Activated CD4-positive, CD25-positive, alpha-beta regulatory T cell (primary cell): ENCODE measurements at places on chromosomes 5 and 9.

DNA sequence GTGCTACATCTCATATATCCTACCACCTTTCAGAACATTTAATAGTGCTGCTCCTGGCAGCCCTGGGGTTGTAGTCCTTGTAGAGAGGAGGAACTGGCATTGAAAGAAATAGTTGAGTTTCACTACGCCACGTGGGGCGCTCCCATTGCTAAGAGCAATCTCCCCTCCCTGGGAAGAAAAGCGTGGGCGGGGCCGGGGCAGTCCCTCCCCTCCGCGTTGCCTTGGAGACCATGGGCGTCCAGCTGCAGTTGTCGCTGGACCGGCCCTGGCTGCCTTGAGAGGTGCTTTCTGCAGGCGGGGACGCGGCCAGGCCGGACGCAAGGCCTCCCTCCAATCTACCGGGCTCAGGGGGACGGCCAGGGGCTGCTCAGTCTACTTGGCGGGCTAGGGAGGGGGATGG, 368 bp upstream of the CCDC180 start:
- DNase-seq: no peak

DNA sequence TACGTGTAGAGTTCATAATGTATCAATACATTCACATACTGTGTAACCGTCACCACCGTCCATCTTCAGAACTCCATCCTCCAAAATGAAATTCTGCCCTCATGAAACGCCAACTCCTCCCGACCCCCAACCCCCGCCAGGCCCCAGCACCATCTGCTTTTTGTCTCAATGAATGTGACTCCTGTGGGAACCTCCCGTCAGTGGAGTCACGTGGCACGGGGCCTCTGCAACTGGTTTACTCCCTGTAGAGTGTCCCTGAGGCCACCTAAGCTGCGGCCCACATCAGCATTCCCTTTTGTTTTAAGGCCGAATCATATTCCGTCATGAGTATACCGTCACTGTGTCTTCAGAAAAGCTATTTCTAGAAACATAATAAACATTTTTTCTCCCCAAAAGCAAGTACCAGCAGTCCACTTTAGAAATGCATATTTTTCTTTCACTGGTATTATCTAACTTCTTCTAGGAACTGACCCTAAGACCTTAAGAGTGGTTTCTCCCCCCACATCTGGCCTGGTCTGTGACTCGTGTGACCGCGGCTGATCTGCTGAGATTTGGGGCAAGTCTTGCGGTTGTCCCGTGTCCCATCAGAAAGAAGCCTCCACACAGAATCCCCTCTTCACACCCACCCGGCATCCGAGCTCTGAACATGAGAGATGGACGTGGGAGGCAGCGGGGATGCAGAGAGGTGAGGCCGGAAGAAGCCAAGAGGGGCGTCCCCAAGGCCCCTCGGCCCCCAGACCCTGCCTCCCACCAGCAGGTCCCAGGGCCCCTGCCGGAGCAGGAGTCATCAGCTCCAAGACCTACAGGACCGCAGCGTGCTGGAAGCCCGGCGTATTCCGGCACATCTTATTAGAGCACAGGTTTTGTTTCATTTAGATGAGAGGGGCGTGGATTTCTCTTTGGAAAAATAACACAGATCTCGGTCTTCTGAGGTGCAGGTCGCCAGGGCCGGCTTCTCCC, 38.3 kb downstream of the SLC6A3 start:
- DNase-seq: no peak

DNA sequence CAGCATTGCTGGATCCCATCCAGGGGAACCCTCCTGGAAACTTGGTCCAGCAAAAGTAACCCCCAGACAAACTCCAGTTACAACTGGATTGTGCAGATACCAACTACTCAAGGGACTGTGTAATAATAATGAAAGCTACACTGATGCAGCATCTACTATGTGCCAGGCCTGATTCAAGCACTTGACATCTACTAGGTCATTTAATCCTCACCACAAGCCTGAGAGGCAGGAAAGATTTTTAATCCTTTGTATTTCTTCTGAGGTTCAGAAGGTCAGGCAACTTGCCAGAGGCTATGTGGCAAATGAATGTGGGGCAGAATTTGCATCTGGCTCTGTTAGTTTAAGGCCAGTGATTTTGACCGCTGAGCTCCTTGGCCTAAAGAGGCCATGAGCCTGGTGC, 29.5 kb upstream of the FOXI1 start:
- no peak for DNase-seq

- no peak for DNase-seq
These were observed 563 bp upstream of the FGF10 start for GRCh38 chr5:44389823-44390143.

GRCh38 chr5:36599986-36600779, 6.2 kb upstream of the SLC1A3 start:
- DNase-seq: no peak

GRCh38 chr9:76624391-76625048, 139.7 kb upstream of the PCA3 start:
- DNase-seq: no peak

DNA sequence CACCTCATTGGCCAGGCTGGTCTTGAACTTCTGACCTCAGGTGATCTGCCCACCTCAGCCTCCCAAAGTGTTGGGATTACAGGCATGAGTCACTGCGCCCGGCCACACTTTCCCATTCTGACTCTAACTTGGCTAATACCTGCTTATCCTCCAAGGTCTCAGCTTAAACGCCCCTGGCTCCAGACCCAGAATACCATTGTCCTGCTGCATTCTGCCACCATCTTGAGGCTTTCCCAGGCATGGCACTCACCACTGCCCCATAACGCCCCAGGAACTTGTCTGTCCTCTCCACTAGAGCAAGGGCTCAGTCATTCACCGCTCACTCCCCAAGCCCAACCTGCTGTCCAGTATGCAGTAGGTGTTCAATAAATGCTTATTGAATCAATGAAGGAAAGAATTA, 39.8 kb downstream of the CAMK2A start:
- DNase-seq: no peak

DNA sequence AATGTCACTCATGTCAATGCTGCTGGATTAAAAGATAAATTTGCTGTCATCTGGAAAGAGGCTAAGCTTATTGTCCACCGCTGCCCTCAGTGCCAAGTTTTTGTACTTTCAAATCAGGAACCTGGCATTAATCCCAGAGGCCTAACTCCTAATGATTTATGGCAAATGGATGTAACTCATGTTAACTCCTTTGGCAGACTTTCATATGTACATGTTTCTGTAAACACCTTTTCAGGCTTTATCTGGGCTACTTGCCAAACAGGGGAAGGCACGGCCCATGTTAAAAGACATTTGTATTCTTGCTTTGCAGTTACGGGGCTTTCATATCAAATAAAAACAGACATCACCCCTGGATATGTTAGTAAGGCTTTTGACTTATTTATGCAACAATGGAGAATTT, 608.0 kb upstream of the ACO1 start:
- DNase-seq: no peak

GRCh38 chr5:180611140-180611850, 20.0 kb upstream of the SCGB3A1 start:
- DNase-seq: no peak

GRCh38 chr9:105362470-105362869, 85.4 kb upstream of the FSD1L start:
- DNase-seq: no peak

GRCh38 chr9:4573634-4574389, 83.5 kb downstream of the SLC1A1 start:
- DNase-seq: no peak

GRCh38 chr5:149940941-149941644, 3.5 kb downstream of the PDE6A start:
- no peak for DNase-seq

DNA sequence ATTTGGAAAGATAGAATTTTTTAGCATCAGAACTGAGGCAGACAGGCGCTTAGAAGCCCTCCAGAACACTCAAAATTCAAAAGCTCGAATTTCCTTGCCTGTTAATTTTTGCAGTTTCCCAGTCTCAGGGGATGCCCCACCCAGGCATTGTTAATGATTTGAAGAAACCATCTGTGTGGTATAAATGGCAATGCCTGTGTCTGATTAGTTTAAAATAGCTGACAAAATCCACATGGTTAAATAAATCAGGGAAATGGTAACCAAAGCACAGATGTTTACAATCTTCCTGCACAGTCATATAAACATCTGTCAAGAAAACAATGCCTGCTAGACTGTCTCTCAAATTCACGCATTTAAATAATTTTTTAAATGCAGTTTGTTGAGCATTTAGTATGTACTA, 185.2 kb upstream of the RGMB start:
- DNase-seq: no peak

DNA sequence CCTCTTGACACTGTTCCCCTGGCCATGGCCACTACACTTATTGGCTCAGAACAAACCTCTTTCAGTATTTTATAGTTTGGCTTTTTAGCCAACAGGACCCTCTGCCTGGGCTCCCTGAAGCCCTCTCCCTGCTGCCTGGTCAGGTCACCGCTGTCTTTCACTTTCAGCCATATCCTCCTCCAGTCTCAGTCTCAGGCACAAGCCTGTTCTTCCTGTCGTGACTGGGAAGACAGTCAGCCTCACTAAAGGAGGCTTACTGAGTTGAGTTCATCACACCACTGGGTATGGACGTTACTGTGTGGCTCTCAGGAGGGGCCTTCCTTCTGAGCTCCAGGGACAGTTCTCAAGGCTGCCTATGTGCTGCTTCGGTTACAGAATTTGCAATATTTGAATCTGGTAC, 2.0 kb downstream of the QSOX2 start:
- DNase-seq: no peak

- DNase-seq: no peak
These were observed 212.4 kb downstream of the DTWD2 start for GRCh38 chr5:118775790-118776499.

DNA sequence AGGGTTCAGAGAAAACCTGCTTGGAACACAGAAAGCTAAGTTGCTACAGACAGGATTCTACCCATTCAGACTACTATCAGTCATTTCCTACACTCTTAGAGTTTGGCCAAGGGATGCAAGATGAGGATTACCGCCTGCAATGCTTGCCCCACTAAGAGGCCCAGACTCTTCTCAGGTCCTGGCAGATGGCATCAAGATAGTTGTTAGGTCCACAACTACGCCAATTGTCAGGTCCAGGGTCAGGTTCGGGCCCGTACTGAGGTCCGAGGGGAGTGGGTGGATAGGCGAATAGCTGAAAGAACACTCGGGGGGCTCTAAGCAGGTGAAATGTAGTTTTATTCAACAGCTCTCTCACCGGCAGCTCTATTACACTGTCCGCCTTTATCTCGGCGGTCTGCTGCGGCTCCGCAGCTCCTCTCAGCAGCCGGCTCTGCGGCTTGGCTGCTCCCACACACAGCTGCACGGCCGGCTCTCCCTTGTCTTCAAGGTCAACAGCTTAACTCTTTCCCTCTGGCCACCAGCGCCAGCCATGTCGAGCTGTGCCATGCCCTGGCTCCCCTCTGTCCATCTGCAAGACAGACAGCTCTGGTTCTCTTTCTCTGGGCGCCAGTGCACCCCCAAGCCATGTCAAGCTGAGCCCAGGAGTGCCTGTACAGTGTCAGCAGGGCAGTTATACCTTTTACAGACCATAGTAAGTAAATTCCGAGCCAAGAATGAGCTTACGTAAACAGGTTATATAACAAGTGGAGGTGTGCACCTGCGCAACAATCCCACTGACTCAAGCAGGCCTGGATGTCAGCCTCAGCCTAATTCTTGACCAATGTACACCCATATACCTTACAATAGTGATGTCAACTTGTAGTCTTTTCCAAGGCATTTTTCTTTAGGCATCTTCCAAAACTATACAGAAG, 24.0 kb downstream of the ENC1 start:
- DNase-seq: no peak

DNA sequence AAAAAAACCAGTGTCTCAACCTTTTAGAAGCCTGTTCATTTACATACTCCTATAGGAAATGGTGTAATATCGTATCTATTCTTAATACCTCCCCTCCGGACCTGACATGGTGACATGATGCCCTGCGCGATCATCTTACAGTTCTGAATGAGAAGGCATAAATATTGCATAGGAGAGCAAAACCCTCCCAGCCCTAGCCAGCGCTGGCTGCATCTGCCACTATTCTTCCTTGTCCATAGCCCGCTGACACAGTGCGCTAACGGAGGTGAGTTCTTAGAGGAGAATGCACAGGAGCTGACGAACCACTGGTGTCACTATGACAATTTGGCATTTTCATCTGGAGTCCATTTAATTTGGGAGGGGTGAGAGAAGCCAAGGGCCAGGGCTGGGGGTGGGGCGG, 290.1 kb downstream of the EFNA5 start:
- DNase-seq: no peak

DNA sequence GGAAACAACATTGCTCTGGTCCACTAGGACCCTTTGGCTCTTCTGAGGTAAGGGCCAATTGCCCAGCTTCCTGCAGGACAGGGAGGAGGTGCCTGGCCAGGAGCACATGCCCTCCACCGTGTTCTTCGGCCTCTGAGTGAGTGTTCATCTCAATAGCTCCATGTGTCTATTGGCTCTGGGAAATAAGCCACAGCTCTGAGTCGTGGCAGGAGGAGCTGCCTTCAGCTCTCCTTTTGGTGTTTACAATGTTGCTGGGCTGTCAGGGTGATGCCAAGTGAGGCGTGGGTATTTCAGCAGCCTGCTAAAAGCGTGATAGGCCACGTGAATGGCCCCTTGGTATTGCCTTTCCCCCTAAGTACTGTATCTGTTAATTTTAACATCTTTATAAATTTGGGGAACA, 26.6 kb downstream of the GADD45G start:
- DNase-seq: no peak
